ENCODE measurements at places on chromosomes 6 and 20. TPM values are rescaled to one million over a fixed set of nuclear protein-coding genes. Genes with fewer than 3 reads are reported as not detected.
A peak's percentile ranks its signal among the peaks of the same experiment; 100 is the strongest.

DNA sequence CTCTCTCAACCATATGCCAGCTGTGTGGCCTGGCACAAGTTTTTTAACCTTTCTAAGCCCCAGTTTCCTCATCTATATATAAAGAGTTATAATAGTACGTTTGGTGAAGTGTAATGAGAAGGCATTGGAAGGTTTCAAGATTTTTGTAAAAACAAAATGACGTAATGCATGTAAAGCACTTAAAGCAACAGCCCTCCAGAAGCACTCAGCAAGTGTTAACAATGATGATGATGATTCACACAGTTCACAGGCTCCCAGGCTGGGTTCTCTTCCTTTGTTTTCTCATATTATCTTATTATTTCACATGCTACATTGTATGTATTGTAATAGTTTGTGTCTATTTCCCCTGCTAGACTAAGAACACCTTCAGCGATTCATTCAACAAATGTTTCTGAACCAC, 6.2 kb downstream of the CEP250 start:
- DNase-seq, result peak; percentile 29

DNA sequence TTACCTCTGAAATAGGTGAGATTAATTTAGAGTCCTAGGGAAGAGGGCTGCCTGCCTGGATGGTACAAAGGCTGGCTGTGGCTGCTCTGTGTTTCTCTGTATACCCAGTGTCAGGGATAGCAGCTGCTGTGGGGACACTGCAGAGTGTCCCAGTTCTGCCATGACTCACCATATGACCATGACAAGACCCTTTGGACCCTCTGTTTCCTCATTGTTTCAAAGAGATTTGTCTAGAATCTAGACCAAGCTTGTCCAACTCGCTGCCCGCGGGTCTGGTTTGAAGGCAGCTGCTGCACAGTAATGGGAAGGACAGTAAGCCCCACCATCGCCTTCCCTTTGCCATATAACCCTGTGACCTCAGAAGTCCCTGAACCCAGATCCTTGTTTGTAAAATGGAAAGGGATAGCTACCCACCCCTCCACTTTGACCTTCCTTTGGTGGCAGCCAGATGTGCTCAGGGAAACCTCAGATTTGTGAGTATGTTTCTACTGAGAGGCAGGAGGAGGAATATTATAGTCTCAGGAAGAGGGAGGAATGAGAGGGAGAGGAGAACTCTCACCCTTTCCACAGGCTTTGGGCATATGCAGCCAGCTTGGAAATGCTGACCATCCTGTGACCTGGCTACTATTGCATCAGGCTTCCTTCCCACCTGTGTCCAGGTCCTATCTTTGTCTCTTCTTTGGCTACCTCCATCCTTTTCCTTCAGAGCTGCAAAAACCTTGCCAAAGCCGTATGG, 14.0 kb downstream of the PLCG1 start:
- DNase-seq, result no peak

DNA sequence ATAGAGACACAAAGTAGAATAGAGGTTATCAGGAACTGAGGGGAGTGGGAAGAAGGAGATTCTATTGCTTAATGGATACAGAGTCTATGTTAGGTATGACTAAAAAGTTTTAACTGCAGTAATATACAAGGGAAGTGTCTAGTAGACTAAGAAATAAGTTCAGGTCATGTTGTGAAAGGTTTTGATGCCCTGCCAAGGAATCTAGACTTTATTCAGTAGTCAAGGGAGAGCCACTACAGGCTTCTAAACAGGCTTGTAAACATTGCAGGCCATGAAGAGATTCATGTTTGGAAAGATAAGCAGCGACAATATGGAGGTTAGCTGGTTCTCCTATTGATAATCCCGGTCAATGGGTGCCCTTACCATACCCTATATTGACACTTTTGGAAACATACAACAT, 352.8 kb upstream of the SOX4 start:
- DNase-seq, result no peak

- no peak for DNase-seq
These were observed 113.9 kb upstream of the PROKR2 start for GRCh38 chr20:5430670-5431069.

GRCh38 chr20:911882-912600, 4.1 kb downstream of the ANGPT4 start:
- no peak for DNase-seq

DNA sequence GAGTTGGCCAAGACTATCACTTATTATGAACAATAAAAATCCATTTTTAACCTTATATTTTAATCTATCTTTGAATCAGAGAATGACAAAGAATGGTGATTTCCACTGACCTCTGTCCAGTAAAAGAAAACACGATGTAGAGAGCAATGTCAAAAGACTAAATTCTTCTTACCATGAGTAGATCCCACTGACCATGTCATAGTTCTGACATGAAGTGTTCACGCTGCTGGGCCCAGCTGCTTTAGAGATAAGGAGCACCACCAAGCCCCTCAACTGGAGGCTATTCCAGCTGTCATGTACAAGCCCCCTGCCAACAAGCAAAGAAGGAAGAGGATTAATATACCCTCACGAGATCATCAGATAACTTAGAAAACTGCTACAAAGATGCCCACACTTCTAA, 125.3 kb downstream of the PDSS2 start:
- DNase-seq, result no peak

GRCh38 chr6:83854001-83854501, 891 bp downstream of the RIPPLY2 start:
- no peak for DNase-seq

DNA sequence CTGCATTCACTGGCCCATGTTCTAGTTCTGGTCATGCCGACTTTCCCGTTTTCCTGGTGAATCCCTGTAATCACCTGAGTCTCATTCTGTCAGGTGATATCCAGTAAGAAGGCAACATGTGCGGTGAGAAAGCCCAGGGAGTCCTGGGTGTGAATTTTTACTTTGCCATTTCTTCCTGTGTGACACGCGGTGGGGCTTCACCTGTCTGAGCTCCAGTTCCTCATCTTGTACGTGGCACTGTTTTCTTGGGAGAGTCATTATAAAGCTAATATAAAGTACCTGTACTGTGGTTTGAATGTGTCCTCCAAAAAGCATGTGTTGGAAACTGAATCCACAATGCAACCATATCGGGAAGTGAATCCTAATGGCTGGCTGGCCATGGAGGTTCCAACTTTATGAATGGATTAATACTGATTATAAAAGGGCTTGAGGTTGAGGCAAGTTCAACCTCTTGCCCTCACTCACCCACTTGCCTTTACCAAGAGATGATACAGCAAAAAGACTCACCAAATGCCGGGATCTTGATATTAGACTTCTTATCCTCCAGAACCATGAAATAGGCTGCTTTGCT, 5.1 kb downstream of the HLA-E start:
- DNase-seq, result no peak

DNA sequence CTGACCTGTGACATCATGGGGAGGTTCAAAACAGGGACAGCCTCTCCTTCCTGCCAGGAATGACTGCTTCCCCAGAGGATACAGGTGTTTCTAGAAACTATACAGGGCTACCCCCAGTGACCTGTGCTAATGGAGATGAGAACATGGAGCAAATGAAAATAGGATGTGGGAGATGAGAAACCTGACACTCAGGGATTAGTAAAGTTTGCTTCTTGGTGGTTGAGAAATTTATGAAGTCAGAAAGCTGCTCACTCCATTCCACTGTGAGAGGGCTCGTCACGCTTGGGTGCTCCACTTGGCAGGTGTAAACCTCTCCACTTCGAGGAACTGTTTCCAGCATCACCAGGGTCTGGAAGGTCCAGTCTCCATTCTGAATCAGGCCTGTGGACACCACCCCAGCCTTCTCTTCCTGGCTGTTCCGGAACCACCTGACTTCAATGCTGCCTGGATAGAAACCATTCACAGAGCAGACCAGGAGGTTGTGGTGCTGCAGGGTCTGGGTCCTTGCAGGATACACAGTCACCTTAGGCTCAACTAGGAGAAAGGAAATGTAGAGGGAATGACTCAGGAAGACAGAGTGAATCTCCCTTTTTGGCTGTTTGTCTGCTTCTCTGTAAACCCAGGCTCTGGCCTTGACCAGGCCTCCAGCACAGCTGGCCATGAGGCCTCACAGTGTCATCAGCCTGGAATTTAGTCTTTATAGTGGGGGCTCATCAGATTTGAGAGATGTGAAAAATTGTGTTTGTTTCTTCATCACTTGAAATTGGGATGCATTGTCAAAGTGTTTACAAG, 10.8 kb downstream of the HLA-DRB5 start:
- DNase-seq, result no peak

DNA sequence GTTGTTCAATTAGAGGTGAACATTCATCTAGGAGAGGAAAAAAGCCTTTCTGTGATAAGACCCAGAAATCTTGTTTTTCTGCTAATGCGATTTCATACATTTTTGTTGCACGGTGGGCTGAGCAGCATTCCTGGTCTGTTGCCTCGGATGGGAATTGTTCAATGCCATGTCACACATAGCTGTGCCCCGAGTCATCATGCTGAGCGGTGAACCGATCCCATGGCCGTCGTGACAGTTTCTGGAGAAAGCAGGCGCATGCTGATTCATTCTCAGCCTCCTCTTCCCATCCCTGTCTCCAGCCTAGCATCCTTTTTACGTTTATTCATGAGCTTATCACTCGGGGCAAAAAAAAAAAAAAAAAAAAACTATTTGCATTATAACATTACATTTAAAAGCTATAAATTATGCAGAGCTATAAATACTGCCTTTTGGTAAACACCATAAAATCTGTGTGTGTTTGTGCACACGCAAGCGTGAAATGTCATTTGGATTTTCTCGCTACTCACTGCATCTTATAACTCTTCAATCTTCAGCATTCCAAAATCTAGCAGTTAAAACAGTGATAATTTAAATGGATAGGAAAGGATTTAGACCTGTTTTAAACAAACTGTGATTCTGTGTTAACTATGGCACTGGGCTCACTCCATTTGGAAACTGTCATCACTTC, 58.9 kb upstream of the IFNGR1 start:
- peak; percentile 72 for DNase-seq

GRCh38 chr6:134235937-134236751, 81.8 kb downstream of the SGK1 start:
- peak; percentile 81 for DNase-seq

GRCh38 chr6:33344701-33345697, 27.5 kb upstream of the ZBTB22 start:
- peak; percentile 92 for DNase-seq

- no peak for DNase-seq
These were observed 1.8 kb upstream of the FKBP1A start for GRCh38 chr20:1394686-1395085.

DNA sequence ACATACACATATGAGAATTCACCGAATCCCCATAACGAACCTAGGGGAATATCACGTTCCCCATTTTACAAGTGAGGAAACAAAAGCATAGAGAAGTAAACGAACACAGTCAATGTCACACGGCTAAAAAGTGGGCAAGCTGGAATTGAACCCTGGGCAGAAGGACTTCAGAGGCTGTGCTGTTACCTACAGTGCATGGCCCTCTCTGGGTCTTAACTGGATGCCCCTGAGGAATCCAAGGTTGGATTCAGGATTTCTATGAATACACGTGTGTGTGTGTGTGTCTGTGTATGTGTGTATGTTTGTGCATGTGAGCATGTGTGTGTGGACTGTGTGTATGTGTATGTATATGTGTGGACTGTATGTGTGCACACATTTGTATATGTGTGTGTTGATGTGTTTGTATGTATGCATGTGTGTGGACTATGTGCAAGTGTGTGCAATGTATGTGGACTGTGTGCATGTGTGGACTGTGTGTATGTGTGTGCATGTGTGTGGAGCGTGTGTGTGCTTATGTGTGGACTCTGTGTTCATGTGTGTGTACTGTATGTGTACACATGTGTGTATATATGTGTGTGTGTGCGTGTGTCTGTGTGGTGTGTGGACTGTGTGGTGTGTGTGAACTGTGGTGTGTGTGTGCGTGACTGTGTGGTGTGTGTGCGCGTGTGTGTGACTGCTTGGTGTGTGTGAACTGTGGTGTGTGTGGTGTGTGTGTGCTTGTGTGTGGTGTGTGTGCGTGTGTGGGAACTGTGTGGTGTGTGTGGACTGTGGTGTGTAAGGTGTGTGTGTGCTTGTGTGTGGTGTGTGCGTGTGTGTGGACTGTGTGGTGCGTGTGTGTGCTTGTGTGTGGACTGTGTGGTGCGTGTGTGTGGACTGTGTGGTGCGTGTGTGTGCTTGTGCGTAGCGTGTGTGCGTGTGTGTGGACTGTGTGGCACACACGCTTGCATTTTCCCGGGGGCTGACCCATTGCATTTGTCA, 49.0 kb downstream of the HNF4A start:
- DNase-seq, result peak; percentile 10

- no peak for DNase-seq
These were observed 26.8 kb upstream of the SLC9A8 start for GRCh38 chr20:49785852-49786175.

DNA sequence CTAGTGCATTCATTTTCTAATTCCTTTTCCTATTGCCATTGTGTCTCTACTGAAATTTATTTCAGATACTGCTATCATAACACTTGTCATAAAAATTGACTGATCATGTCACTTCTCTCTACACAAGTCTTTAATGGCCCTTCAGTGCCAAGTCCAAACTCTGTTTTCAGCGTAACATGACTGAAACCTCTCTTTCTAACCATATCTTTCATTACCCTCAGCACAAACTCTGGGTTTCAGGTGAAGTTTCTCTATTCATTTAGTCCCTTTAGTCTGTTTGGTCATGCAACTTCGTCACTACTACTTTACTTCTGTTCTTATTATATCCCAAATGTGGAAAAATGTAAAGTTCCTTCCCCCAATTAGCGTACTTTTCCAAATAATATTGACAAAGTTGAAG, 234.9 kb downstream of the OGFRL1 start:
- no peak for DNase-seq

The CYB5R4 gene
- total RNA-seq, result 13.6 TPM

The C20orf144 gene
- not detected for total RNA-seq

The ADTRP gene
- 0.58 TPM for total RNA-seq

The PRICKLE4 gene
- total RNA-seq, result 3.1 TPM

Measured in astrocyte (in vitro differentiated cells and primary cell).